Articular chondrocyte of knee joint (primary cell): ENCODE measurements at places on chromosomes 11 and 22. TPM values are rescaled to one million over a fixed set of nuclear protein-coding genes. Genes with fewer than 3 reads are reported as not detected.

Gene TMEM45B
- total RNA-seq = not detected in 2 replicates

Gene C11orf87
- 0.13 and 0.43 TPM in 2 replicates for total RNA-seq

Gene NAA40
- total RNA-seq = 12.2 and 14.5 TPM in 2 replicates

Gene TYR
- total RNA-seq = not detected in 2 replicates

Gene PCSK7
- 36.5 and 43.9 TPM in 2 replicates for total RNA-seq

Gene OR51L1
- total RNA-seq = not detected in 2 replicates

Gene CECR2
- total RNA-seq = under 0.01 TPM in 1 of 2 replicates, not detected in the other

Gene PNPLA3
- 2.4 and 8.2 TPM in 2 replicates for total RNA-seq

Gene TPBGL
- total RNA-seq = 0.11 TPM in 1 of 2 replicates, not detected in the other

Gene APOL5
- not detected in 2 replicates for total RNA-seq

Gene SF1
- 110 and 117 TPM in 2 replicates for total RNA-seq

Gene HMGXB4
- 25.7 and 28.9 TPM in 2 replicates for total RNA-seq

Gene MPEG1
- not detected in 2 replicates for total RNA-seq

Gene ELFN2
- 0.11 and 0.13 TPM in 2 replicates for total RNA-seq

Gene GALNT18
- total RNA-seq = 16.9 and 20.5 TPM in 2 replicates

Gene ACR
- not detected in 2 replicates for total RNA-seq

Gene TMEM121B
- total RNA-seq = 0.11 and 0.13 TPM in 2 replicates

Gene NCAM1
- 0.91 and 1.4 TPM in 2 replicates for total RNA-seq

Gene HEPHL1
- total RNA-seq = not detected in 2 replicates

Gene SIK2
- total RNA-seq = 24.9 and 29.1 TPM in 2 replicates

Gene SCUBE2
- 2.1 and 4.8 TPM in 2 replicates for total RNA-seq

Gene MTFP1
- 3.1 and 6.8 TPM in 2 replicates for total RNA-seq

Gene OR4D5
- total RNA-seq = not detected in 2 replicates

Gene SOX10
- total RNA-seq = not detected in 2 replicates

Gene NUMA1
- total RNA-seq = 189 and 190 TPM in 2 replicates

Gene BEST1
- 3.8 and 5.2 TPM in 2 replicates for total RNA-seq

Gene HBG2
- total RNA-seq = not detected in 2 replicates

Gene TRABD
- 11.2 and 13.5 TPM in 2 replicates for total RNA-seq

Gene OLFML1
- total RNA-seq = 1.3 and 6.7 TPM in 2 replicates

Gene LPXN
- 8.9 and 13.7 TPM in 2 replicates for total RNA-seq
